ENCODE measurements at places on chromosomes 12 and 14. TPM values are rescaled to one million over a fixed set of nuclear protein-coding genes. Genes with fewer than 3 reads are reported as not detected.
A peak's percentile ranks its signal among the peaks of the same experiment; 100 is the strongest.

DNA sequence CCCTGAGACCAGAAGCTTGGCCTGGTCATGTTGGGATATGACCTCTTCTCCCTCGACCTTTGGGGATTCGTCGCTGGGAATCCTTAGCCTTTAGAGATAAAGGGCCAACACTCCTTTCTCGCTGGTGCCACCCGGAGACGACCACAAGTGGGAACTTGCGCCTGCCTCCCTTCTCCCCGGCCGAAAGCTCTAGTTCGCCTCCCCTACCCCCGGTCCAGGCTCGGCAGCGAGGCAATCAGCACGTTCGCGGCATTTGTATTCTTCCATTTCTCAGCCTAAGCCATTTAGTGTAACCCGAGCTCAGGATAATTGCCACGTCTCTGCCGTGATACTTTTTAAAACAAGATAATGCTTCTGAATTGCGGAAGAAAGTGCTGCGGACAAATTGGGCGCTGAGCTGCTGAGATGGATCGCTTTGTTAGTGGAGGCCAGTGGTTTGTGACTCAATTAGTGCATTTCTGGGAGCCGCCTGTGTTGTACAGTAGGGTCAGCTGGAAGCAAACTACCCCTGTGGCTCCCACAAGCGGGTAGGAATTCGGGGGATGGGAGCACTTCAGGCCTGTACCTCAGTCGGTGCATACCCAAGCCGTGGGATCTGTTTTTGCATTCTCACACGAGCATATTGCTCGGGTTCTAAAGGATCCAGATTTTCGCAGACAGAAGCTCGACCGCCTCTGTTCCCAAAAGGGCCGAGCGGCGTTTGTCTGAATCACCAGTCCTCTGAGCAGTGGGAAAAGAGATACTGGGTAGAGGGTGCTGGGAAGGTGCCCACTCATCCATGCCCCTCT, 6.8 kb upstream of the SIX1 start:
- H3K27me3 ChIP-seq, result peaks cover 21% of the 10 kb centered on the region
- H3K4me3 ChIP-seq, result no peak overlapping the region
- H3K36me3 ChIP-seq, result no peaks in the 10 kb centered on the region
- H3K27ac ChIP-seq, result no peak overlapping the region
- no peak for DNase-seq

DNA sequence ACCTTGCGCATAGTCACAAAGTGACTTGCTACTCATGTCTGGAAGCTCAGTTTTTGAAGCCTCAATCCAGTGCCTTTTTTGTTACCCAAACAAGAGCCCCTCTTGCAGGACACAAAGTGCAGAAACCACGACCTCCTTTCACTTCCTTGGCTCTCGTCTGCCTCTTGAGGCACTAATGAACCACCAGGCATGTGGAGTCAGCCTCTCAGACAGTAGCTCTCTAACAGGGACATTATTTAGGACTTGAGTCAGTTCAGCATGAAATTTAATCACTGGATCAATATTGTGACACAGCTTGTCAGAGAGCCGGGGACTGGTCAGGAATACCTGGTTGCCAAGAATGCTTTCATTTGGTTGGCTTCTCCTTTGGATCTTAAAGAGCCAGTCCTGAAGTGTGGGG, 46.7 kb downstream of the HSPB8 start:
- no peak for DNase-seq
- no peak overlapping the region for H3K27ac ChIP-seq
- H3K4me3 ChIP-seq, result no peak overlapping the region
- H3K36me3 ChIP-seq, result no peaks in the 10 kb centered on the region
- no peaks in the 10 kb centered on the region for H3K4me1 ChIP-seq
- H3K27me3 ChIP-seq, result no peaks in the 10 kb centered on the region

NPAS3 gene
- 1.2 TPM for total RNA-seq

DNA sequence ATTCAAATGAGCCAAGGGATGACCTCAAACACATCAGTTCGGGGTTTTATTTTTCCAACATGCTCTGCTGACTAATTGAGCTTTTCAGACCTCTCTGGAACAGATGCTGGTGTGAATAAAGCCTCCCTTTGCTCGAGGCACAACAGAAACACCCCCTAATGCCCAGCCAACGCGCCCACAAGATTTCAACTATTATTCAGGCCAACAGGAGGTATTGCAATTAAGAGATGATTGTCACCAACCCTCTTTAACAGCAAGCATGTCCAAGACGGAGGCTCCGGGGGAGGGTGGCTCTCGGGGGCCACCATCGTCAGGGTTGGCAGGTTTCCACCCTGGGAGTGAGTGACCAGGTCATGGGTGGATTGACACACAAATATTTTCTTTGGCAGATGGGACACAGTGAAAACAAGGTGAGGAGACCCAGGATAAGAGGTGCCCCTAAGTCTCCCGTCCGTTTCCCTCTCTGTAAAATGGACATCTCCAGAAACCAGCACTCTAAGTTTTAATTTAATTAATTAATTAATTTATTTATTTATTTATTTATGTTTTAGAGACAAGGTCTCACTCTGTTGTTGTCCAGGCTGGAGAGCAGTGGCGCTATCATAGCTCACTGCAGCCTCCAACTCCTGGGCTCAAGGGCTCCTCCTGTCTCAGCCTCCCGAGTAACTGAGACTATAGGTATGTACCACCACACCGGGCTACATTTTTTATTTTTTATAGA, 56.1 kb downstream of the MAP1LC3B2 start:
- H3K4me1 ChIP-seq, result no peaks in the 10 kb centered on the region
- H3K36me3 ChIP-seq, result no peaks in the 10 kb centered on the region
- H3K27ac ChIP-seq, result no peak overlapping the region

GRCh38 chr12:53005215-53005985, 856 bp upstream of the EIF4B start:
- H3K27ac ChIP-seq, result peak overlapping the region; percentile 97

GRCh38 chr12:109627633-109628032, 54.0 kb downstream of the MVK start:
- no peaks in the 10 kb centered on the region for H3K4me1 ChIP-seq
- no peak for DNase-seq
- H3K4me3 ChIP-seq, result no peak overlapping the region
- H3K36me3 ChIP-seq, result no peaks in the 10 kb centered on the region
- no peaks in the 10 kb centered on the region for H3K27me3 ChIP-seq

DNA sequence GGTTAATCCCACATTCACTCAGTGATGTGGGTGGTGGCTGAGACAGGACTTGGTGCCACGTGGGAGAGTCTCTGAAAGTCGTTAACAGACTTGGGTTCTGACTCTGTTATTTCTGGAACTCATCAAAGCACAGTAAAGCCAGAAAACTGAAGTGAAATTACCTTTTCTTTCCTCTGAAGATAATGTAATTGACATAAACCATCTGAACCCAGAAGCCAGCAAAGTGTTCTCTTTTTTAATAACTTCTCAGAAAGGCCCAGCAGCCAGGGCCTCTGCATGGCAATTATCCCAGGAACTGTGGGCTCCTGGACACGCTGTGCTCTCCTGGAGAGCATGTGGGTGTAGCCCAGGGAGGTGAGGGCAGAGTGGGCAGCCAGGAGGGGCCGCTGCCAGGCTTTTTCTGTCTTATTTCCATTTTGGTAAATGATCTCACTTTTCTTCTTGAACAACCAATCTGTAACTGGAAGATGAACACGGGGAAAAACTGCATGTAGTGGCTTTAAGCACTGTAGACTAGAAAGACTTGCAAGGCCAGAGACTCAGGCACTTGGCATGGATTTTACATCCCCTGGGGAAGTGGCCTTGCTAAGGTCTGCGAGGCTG, 444.1 kb upstream of the TMEM132C start:
- H3K27ac ChIP-seq, result no peak overlapping the region
- H3K27me3 ChIP-seq, result no peaks in the 10 kb centered on the region
- no peaks in the 10 kb centered on the region for H3K36me3 ChIP-seq
- no peak overlapping the region for H3K4me3 ChIP-seq

ACRBP gene
- 0.74 TPM for total RNA-seq

- no peaks in the 10 kb centered on the region for H3K27me3 ChIP-seq
- H3K4me3 ChIP-seq, result no peak overlapping the region
- H3K36me3 ChIP-seq, result no peaks in the 10 kb centered on the region
- H3K27ac ChIP-seq, result no peak overlapping the region
- H3K4me1 ChIP-seq, result no peaks in the 10 kb centered on the region
Observed at GRCh38 chr12:12764824-12765223, 20.6 kb upstream of the APOLD1 start.

LRIG3 gene
- total RNA-seq, result 54.0 TPM

GRCh38 chr14:104656014-104656714, 33.3 kb upstream of the INF2 start:
- H3K27ac ChIP-seq, result no peak overlapping the region
- no peak for DNase-seq
- no peaks in the 10 kb centered on the region for H3K36me3 ChIP-seq
- H3K4me1 ChIP-seq, result no peaks in the 10 kb centered on the region
- no peak overlapping the region for H3K4me3 ChIP-seq

FAM222A gene
- 1.5 TPM for total RNA-seq

DNA sequence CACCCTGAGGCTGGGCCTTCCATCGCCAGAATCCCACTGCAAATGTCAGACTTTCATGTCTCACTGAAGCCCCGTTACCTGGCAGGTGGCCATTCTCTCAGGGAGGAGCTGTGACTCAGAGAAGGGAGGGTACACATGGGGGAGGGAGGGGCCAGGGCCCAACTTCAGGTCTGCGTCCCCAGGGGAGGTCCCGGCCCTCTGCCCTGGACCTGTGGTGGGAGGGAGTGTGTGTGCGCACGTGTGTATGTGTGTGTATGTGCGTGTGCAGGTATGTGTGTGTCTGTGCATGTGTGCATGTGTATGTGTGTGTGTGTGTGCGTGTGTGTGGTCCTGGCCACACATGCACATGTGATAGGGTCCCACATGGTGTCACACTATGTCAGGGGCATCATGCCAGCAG, 50.9 kb downstream of the MVK start:
- DNase-seq, result no peak
- H3K27me3 ChIP-seq, result no peaks in the 10 kb centered on the region
- no peaks in the 10 kb centered on the region for H3K4me1 ChIP-seq
- no peaks in the 10 kb centered on the region for H3K36me3 ChIP-seq
